Thymus (tissue), 14 donors: ENCODE measurements at places on chromosomes 11 and 22.

- no peaks in the 10 kb centered on the region for H3K36me3 ChIP-seq
- H3K27me3 ChIP-seq: no peaks in the 10 kb centered on the region
- H3K4me3 ChIP-seq: no peak overlapping the region
- no peak overlapping the region for H3K27ac ChIP-seq
These were observed 333.9 kb downstream of the CADM1 start for GRCh38 chr11:115170133-115170815.

DNA sequence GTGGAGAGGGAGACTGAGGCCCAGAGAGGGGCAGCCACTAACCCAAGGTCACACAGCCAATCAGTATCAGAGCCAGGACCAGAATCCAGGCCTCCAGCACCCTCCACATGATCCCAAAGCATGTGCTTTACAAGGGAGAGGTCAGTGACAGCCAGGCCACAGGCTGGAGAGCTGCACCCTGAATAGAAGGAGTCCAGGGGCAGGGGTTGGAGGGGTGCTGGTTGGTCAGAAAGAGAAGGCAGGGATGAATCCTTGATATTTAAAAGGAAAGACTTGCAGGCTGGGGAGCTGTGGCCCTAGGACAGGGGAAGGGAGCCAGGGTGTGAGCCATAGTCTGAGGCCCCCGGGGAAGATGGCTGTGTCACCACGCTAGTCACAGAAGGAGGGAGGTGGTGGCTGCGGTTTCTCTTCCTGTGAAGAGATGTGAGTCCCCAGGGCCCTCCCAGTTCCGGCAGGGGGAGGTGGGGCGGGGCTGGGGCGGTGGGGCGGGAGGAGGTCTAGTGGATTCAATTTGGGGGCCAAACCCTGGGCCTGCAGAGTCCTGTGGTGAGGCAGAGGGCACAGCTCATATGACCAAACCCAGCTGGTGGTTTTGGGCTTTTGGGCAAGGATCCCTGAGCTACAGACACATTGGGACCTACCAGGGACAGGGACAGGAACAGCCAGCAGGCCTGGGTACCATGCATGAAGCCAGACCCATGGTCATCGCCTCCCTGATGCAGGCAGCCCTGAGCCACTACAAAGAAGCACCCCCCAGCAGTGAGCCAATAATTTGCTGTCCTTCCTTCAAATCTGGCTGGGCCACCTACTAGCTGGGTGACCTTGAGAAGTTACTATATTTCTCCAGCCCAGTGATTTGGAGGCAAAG is 14.0 kb downstream of the RAC2 start:
- H3K36me3 ChIP-seq: peaks cover 76% of the 10 kb centered on the region
- DNase-seq: peak; percentile 86
- peaks cover 93% of the 10 kb centered on the region for H3K4me1 ChIP-seq
- peak overlapping the region; percentile 97 for H3K27ac ChIP-seq
- H3K4me3 ChIP-seq: peak overlapping the region; percentile 46

GRCh38 chr11:72736452-72737069 is 15.6 kb downstream of the ARAP1 start:
- peak overlapping the region; percentile 79 for H3K27ac ChIP-seq
- H3K27me3 ChIP-seq: no peaks in the 10 kb centered on the region
- no peaks in the 10 kb centered on the region for H3K36me3 ChIP-seq
- peak; percentile 73 for DNase-seq

DNA sequence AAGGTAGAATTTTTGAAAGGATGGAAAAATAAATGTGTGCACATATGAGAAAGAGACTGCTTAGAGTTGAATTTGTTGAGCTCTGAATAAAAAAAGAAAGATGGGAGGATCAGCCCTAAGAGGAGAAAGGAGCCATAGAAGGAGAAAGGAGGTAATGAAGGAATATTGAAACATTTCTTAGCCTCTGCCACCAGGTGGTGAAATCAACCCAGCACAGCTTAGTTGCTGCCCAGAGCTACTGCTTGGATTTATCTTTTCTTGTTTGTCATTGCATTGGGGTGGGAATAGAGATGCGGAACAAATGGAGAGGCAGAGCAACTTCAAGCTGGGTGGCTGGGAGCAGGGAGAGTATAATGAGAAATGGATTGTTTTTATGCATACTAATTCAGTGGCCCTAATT is 80.4 kb downstream of the SERGEF start:
- DNase-seq: no peak
- no peaks in the 10 kb centered on the region for H3K27me3 ChIP-seq
- no peaks in the 10 kb centered on the region for H3K4me1 ChIP-seq

GRCh38 chr11:26948881-26949280 is 45.0 kb upstream of the FIBIN start:
- no peak overlapping the region for H3K27ac ChIP-seq
- no peaks in the 10 kb centered on the region for H3K4me1 ChIP-seq
- no peaks in the 10 kb centered on the region for H3K36me3 ChIP-seq
- no peak for DNase-seq

DNA sequence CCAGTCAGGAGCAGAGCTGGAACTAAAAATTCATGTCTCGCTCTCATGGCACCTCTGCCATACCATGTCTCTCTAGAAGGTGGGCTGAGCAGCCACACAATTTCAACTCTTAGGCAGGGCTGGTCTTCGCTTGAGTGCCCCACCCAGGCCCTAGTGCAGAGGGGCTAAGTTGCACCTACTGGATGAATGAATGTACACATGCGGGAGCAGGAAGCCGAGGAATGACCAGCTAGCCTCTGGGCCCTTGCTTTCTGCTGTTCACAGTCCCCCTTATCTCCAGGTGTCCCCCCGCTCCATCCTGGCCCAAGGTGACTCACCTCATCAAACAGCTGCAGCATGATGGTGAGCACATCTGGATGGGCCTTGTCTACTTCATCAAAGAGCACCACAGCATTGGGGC is 57.5 kb upstream of the PHOX2A start:
- H3K36me3 ChIP-seq: peaks cover 17% of the 10 kb centered on the region
- H3K4me1 ChIP-seq: no peaks in the 10 kb centered on the region
- no peak overlapping the region for H3K4me3 ChIP-seq
- H3K27ac ChIP-seq: no peak overlapping the region
- H3K27me3 ChIP-seq: no peaks in the 10 kb centered on the region
- no peak for DNase-seq
